ENCODE measurements at places on chromosomes 4 and X.

DNA sequence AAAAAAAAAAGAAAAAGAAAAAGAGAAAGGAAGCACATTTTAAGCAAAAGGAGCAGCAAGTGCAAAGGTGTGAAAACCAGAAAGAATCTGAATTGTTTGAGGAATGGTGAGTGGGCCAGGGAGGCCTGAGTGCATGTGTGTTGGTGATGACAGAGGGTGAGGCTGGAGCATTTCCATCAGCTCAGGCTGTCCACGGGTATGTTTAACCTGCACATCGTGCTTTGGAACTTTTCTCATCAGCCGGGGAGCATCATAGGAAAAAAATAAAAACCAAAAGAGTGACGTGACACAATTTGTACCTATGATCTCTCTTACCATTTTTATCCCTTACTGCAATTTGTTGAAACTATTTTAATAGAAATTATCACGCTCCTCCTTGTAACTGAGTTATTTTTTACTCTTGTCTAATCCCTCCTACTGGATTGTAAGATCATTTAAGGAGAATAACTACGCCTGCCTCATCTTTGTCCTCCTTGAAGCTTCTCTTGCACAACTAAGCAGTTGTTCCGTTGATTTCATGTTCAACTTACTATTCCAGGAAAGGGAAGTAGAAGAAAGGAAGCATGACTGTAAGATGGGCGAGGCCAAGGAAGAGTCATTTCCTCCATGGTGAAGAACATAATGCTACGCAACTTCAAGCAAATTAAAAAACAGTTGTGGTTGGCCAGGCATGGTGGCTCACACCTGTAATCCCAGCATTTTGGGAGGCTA lies 7.0 kb downstream of the PALLD start:
- no peak for DNase-seq

DNA sequence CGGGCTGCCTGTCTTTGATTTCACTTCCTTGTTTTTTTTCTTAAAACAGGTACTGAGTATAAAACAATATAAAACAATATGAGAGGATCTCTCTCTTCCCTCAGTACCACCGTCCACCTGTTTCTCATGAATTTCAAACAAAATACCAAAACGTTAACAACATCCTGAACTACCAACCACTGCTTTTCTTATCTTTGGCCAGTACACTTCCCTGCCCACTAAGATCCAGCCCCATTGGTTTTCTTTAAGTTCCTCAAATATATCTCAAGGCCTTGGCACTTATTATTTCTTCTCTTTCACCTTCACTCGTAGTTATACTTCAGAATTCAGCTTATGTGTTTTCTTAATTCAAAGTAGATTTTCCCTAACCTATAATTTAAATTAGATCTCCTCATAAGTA lies 370.2 kb upstream of the GRIA3 start:
- no peak for DNase-seq

DNA sequence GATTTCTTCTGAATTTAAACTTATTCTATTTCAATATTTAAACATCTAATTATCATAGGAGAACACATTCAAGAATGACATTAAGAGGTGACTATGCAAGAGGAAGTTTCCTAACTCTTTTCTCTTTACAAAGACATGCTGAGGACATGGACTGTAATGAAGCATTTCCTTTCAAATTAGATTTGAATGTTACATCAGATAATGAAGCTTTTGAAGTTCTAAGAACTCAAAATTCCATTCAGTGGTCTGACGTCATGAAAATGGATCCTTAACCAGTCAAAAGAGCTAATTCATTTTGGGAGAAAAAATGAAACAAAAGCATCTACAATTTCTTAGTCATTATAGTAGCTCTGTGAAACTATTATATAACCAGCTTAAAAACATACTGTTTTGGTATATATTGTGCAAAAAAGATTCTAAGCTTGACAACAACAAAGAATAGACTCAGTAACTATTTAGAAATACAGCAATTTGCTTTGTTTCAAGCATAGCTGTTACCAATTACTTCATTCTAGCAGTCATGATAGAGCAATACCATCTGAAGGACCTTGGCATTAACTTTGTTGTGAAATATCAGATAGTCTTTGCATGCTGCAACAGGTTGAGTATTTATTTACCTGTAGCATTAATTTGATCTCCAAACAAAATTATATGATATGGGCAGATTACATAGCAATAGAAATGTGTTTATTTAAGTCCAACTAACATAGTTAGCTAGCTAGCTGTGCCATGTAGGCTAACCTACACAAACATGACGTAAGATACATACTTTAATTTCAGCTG lies 13.7 kb upstream of the DTHD1 start:
- no peak for DNase-seq

DNA sequence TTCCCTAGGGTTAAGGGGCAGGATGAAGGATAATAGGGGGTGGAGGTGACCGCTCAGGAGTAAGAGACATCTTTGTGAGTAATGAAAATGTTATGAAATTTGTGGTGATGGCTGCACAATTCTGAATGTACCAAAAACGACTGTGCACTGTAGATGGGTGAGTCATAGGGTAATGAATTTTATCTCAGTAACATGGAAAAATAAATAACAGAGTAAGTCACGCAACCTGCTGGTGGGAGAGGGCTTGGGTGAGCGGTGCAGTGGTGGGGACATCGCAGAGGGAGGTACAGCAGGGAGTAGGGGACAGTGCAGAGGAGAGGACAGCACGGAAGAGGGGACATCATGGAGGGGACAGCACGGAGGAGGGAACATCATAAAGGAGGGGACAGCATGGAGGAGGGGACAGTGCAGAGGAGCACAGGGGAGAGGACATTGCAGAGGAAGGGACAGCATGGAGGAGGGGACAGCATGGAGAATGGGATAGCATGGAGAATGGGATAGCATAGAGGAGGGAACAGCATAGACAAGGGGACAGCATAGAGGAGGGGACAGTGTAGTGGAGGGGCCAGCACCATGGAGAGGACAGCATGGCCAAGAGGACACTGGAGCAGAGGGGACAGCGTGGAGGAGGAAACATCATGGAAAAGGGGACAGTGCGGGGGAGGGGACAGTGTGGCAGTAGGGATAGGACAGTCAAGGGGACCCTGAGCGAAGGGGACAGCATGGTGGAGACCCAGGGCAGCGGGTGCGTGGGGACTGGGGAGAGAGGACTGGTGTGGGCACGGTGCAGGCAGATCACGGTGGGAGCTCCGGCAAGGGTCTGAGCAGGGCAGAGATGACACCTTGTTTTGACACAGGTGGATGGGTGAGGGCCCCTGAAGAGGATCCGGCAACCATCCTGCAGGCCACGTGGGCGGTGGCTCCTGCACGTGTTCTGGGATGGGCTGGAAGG lies 68.5 kb upstream of the MXD4 start:
- DNase-seq, result no peak

- DNase-seq, result no peak
Observed at GRCh38 chr4:3276986-3277385, 15.8 kb upstream of the RGS12 start.

- no peak for DNase-seq
Observed at GRCh38 chr4:60544981-60545380, 655.1 kb upstream of the ADGRL3 start.

DNA sequence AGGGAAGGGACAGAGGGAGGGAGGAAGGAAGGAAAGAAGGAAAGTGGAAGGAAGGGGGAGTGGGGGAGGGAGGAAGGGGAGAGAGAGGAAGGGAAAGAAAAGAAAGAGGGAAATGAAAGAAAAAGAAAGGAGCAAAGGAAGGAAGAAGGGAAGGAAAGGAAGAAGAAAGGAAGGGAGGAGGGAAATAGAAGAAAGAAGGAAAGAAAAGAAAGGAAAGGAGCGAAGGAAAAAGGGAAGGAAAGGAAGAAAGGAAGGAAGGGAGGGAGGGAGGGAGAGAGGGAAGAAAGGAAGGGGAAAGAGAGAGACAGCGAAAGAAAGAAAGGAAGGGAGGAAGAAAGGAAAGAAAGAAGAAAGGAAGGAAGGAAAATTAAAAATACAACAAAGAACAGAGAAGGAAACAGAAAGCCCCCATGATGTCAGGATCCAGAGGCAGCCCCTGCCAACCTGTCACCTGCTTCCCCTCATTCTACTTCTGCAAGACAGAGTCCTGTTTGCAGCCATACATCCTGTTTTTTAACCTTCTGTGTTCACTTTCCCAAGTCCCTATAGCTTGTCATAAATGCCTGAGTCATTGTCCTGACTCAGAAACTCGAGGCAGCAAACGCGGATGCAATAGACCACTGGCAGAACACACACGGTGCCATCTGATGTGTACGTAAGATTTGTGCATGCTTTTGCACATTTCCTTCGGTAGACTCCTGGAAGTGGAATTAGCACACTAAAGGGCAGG lies 77.0 kb upstream of the C4orf50 start:
- no peak for DNase-seq

- DNase-seq, result no peak
Observed at GRCh38 chr4:145566086-145566708, 53.0 kb upstream of the MMAA start.

DNA sequence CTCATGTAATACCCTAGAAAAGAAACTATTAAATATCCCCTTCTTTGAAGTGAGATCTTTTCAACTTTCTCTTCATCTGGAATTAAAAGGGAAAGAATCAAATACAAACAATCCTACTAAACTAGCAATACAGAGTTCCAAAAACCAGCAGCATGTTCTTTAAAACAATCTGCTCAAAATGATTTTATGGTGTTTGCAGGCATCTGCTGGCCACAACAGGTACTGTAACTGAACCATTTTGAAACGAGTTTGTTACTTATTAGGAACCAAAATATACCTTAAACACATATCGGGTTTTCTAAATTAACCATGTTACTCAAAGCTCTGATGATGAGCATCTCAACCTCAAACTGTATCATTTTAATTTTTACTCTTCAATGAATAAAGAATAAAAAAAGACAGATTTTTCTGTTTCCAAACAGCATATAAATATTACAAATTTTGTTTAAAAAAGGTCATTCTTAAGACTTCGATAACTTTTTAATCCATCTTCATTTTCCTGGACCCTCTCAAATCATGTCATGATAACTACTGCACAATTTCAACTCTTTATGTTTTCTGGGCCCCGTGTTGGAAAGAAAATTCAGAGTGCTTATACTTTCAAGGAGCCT lies 56.5 kb downstream of the ARAP2 start:
- DNase-seq, result peak; percentile 58

DNA sequence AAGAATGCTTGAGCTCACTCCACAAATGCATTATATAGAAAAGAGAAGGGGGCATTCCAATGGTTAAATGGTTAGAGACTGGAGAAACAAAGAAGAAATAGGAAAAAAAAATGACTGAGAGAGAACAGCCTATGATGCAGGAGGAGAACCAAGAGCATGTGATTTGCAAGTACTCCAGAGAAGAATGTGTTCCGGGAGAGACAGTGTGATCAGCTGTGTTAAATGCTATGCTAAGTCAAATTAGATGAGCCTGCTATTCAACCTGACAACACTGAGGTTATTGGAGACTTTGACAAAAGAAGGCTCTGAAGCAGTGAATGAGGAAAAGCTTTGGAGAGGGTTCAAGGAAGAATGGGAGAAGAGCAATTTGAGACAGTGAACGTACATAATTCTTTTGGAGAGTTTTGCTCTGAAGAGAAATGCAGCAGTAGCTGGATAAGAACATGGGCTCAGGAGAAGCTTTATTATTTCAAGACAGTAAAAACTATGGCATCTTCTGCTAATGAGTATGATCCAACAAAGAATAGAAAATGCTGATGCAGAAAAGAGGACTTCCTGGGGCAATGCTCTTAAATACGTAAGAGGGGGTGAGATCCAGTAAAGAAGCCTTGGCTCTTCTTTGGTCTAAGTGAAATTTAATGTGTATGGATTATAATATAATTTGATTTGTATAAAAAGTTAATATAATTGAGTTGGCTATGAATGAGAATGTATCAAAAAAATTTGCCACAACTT lies 66.3 kb downstream of the PPP3CA start:
- DNase-seq, result no peak

GRCh38 chrX:99117011-99117410 lies 1293.1 kb downstream of the PCDH19 start:
- no peak for DNase-seq

- DNase-seq, result no peak
Observed at GRCh38 chr4:162011089-162011488, 152.7 kb downstream of the FSTL5 start.

DNA sequence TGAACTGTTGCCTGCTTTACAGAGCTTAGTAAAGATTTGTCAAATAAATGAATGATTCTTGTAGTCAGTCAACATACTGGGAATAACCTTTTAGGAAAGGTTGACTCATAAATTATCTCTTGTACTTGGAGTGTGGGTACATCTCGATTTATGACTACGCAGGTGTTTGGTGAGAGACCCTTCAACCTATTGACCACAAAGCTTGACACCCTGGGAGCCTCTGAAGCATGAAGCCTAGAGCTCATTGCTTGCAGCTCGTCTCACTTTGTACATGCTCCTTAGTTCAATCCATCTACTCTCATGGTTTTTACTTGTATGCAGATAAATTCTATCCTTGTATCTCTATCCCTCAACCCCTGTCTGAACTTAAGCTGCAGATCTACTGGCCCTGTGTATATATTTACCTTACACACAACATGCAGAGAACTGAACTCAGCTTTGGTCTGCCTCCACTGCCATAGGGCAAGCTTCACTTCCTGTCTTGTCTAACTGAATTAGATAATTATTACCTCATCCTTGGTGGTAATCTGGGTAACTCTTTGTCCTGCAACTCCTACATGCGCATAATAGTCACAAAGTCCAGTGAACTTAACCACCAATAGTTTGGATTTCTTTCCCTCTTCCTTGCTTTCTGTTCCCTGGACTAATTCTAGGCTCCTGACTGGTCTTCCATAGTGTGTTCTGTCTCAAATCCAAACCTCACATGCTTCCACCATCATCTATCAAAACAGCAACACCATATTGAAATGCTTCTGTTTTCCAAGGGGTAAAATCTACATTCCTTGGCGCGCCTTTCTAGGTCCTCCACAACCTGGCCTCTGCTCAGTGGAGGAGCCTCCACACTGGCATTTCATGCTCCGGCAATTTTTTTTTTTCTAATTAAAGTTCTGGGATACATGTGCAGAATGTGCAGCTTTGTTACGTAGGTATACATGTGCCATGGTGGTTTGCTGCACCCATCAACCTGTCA lies 32.2 kb upstream of the FAT1 start:
- DNase-seq, result no peak

DNA sequence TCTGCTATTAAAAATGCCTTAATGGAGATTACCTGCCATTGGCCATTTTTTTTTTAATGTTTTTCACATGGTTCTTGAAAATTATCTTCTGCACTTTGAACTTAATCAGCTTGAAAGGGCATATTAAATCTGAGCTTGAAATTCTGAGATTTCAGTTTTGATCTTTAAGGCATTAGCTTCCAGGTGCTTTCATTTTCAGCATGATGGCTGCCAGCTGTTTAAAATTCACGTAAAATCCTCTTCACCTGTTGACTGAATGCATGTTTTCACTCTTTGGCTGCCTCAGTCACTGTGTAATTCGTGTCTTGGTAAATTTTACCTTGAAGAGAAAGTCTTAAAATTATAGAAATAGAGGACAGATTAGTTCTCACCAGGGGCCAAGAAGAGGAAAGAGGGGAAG lies 39.6 kb downstream of the SMAD1 start:
- DNase-seq, result no peak

GRCh38 chrX:40041915-40042314 lies 55.8 kb downstream of the BCOR start:
- no peak for DNase-seq

- DNase-seq, result no peak
Observed at GRCh38 chr4:144627663-144628076, 18.3 kb upstream of the HHIP start.
